ENCODE measurements at places on chromosomes 5 and 9.

DNA sequence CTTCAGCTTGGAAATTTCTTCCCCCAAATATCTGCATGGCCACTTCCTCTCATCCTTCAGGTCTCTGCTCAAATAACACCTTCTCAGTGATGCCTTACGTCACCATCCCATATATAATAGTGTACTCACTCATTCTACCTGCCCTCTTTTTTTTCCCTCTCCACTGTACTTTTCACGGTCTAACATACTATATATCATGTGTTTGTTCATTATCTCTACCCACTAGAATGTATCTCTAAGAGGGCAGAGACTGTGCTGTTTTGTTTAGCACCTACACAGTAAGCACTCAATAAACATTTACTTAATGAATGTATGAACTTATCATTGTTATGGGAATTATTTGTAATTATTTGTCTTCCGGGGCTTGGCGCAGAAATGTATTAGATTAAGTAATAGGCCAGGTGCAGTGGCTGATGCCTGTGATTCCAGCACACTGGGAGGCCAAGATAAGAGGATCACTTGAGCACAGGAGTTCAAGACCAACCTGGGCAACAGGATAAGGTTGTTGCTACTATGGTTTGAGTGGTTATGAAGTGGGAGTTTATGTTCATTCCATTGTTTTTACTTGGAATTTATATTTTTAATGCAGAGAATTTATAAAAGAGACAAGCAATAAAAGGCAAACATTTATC lies 6.0 kb upstream of the IL13 start:
- no peak for DNase-seq

DNA sequence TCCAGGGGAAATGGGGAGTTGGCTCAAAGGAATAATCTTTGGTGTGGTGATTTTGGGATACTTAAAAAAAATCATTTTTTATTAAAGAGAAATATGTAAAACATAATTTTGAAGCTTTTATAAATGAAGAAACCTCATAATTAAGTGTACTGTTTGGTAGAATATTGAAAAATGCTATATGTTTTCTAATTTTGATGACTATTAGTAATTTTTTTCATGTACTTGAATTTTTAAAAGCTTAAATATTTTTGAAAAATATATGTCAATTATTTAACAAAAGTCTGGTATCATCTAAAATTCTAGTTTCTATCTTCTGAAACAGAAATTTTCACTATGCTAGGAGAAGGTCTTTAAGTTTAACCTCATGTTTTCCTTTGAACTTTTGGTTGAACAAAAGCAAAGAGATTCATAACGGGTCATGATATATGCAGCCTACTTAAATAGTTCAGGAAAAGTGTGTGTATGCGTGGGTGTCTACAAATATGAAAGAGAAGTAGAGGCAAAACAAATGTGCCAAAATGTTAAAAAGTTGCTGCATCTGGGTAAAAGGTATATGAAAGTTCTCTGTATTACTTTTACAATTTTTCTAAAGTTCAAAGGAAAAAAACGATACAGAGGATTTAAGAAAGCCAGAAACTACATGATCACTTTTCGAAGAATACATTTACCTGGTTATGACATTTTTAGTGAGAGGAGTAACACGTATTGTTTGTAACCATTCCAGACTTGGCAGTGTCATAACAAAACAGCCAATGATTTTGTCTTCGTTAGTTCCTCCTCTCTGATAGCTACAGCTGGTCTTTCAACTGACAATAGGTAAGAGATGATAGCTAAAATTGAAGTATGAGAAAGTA lies 117.3 kb upstream of the TNFAIP8 start:
- DNase-seq, result no peak

GRCh38 chr5:163659568-163659902 lies 154.1 kb downstream of the MAT2B start:
- no peak for DNase-seq

GRCh38 chr5:173352366-173353349 lies 24.4 kb upstream of the STC2 start:
- DNase-seq, result no peak

DNA sequence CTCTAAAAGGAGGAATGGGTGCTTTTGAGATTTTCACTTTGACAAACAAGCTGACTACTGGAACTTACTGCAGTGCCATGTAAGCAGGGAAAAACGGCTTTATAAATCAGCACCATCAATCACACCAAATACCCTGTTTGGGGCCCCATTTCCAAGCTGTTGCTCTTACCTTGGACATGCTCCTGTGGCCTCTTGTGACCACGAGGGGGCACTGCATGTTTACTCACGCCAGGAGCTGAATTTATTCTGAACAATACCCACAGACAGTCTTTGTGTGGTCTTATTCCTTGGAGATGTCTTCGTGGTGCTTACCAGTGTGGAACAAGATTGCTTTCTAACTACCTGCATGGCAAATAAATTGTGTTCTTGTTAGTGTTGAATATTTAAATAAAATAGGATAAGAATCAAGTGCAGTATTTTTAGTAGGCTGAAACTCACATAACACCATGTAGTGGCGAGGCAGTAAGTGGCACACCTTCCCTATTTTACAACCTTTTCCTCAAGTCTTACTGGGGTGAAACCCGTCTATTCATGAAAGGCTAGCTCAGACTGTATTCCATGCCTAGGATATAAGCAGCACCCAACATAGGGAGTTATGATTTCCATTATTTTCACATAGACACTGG lies 155.5 kb upstream of the NMUR2 start:
- DNase-seq, result peak; percentile 18

GRCh38 chr9:95901506-95901905 lies 26.0 kb downstream of the ERCC6L2 start:
- no peak for DNase-seq

GRCh38 chr9:33795281-33795680 lies at the start of gene PRSS3:
PRSS3 (plus strand) TSS chr9:33795561; CDS start chr9:33795574, 13 bp downstream.
- no peak for DNase-seq

DNA sequence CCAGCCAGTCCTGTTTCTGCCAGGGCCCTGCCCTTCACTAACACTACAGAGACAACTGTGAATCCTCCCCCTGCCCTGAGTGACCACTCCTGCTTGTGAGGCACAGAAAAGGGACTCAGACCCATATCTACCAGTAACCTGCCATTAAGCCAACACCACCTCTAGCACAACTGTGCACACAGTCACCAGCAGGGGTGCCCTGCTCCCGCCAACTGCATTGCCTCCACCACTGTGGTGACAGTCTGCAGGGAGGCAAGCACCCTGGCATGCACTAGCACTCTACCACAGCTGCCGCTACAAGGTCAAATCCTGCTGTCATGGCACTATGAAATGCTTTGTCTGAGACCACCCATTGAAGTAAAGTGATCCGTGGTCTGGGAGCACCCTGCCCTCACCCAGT lies 1028.5 kb upstream of the CDH9 start:
- no peak for DNase-seq

GRCh38 chr9:134421888-134422287 lies 95.6 kb downstream of the RXRA start:
- no peak for DNase-seq

GRCh38 chr5:129241755-129242154 lies 147.2 kb downstream of the ISOC1 start:
- DNase-seq, result no peak

- DNase-seq, result no peak
These were observed 12.3 kb upstream of the SPATA31D4 start for GRCh38 chr9:81915801-81916505.

GRCh38 chr5:131218392-131218791 lies 45.5 kb upstream of the CDC42SE2 start:
- no peak for DNase-seq

- DNase-seq, result peak; percentile 35
These were observed 338.0 kb downstream of the SEMA5A start for GRCh38 chr5:9207817-9208418.

- no peak for DNase-seq
These were observed 1.3 kb downstream of the CD74 start for GRCh38 chr5:150411245-150411979.

DNA sequence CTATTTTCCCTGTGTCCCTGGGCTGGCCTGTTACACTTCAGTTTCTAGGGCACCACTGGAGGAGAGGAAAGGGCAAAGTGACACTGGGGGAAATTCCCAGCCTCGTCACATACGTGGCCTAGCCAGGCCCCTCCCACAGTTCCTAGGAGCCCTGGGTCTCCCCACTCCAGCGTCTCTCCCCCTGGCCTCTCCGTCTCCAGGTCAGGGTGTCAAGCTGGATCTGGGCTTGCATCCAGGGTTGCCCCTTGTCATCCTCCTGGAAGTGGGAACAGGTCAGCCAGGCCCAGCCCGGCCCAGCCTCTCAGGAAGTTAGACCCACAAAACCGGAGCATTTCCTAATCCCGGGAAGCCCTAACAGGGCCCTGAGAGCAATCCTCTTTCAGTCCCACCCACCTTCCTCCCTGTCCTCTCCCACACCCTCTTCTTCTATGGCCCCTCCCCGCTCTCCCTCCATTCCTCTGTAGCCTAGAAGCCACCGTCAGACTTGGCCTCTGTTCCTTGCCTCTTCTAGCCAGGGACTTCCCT lies 4.7 kb upstream of the TNIP1 start:
- no peak for DNase-seq

DNA sequence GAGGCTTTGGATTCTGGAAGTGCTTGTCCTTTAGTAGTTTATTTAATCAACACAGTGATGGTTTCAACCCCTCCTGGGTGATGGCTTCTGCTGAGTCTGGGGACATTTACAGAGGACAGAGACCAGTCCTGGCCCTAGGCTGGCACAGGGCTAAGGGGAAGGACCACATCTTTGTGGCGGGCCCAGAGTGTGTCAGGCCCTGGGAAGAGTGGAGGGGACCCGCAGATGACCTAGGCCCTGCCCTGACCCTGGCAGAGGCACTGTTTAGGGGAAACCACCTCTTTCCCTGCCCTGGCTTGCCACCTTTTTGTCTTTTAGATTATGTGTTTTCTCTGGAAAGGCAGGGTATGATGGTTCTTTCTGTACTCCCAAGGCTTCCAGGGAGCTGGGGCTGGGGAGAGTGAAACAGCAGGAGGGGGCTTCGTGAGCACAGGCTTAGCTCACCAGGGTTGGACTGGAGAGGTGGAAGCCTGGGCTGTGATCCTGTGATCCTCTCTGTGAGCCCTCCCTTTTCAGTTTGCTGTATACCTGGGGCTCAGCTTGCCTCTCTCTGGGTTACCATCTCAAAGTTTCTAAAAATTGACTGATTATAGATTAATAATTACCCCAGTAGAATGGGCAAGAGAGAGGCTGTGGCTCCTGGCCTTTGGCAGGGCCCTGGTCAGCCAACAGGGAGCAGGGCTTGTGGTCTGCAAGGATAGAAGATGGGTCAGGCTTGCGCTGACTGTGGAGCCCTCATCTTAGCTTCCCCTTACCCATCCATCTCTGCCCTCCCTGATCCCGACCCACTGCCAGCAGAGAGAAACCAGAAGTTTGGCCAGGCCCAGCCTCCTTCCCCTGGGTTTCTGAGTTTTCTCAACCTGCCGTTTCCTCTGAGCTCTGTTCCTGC lies 1.7 kb upstream of the SYNPO start:
- DNase-seq, result no peak

DNA sequence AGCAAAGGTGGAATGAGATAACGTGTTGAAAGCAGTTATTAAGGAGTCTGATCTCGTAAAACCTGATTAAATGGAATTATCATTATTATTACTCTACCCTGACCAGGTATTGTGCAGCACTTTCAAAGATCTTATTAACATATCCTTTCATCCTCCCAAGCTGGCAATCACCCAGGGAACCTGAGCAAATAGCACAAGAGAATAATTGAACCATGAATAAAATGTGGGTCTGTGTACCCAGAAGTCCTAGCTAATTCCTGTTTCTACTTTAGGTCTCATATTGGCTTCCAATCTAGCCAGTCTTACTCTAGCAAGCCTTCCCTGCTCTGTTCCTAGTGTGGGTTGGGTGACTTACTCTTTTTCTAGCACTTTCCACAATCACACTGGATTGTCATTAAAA lies 162.2 kb upstream of the STK32A start:
- DNase-seq, result no peak

- DNase-seq, result no peak
These were observed 1115.0 kb downstream of the CDH18 start for GRCh38 chr5:18872978-18873377.

- no peak for DNase-seq
These were observed 41.9 kb upstream of the RIC1 start for GRCh38 chr9:5587024-5587423.

- DNase-seq, result no peak
These were observed 739 bp downstream of the C9orf72 start for GRCh38 chr9:27572566-27572917.

DNA sequence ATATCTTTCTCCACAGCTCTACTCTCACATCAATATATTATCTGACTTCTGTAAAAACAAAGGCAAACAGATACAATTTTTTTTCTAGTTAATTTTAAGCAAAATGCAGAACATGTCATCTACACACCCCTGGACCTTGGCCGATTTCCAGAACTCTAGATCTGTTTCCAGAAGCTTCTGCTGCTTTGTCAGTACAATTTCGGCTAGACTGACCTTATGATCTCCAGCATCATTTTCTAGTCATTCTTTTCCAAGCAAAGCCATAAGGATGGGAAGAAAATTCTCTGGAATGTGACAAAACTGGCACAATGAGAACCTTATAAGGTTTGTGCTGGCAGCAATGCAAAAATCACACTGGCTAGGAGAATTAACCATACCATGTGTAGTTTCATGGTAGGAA lies 132.8 kb upstream of the MPDZ start:
- no peak for DNase-seq

- no peak for DNase-seq
These were observed 541.1 kb downstream of the DNAH5 start for GRCh38 chr5:13403351-13403750.

- DNase-seq, result no peak
These were observed 125.6 kb downstream of the TRIO start for GRCh38 chr5:14268738-14269137.

GRCh38 chr9:98909935-98910334 lies 33.8 kb upstream of the COL15A1 start:
- DNase-seq, result no peak

DNA sequence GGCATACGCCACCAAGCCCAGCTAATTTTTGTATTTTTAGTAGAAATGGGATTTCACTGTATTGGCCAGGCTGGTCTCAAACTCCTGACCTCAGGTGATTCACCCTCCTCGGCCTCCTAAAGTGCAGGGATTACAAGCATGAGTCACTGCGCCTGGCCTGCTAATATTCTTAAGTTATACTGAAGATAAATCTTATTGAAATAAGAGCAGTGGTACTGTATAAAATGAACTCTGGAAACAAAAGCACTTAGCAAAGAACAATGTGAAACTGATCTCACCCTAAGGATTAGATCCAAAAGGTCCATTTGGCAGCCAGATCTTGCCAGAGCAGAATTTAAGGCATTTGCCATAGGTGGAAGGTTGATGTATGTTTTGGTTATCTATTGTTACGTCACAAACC lies 27.1 kb downstream of the CYSTM1 start:
- DNase-seq, result no peak

DNA sequence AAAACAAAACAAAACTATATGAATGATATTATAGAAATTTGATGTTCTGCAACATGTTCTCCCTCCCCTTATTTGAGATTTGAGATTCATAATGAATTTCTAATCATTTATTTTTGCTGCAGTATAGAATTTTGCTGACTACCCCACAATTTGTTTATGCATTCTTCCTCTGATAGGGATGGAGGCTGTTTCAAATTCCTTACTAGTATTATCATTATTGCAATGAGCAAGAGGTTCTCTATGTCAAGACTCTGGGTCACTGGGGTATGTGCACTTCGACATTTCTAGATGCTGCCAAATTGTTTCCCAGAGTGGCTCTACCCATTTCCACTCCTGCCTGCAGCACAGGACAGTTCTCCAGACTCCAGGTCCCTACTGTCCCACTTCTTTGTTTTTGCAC lies 54.9 kb upstream of the DAB2IP start:
- DNase-seq, result no peak

GRCh38 chr5:64206653-64207052 lies 41.0 kb downstream of the RNF180 start:
- DNase-seq, result no peak
